Uterine smooth muscle cell (primary cell): ENCODE measurements at places on chromosomes 2 and 18. TPM values are rescaled to one million over a fixed set of nuclear protein-coding genes. Genes with fewer than 3 reads are reported as not detected.

The TMEM247 gene
- total RNA-seq = not detected in 2 replicates

The MOGAT1 gene
- total RNA-seq = not detected in 2 replicates

The ARHGAP15 gene
- total RNA-seq = not detected in 2 replicates

The EML6 gene
- total RNA-seq = 0.62 and 1.1 TPM in 2 replicates

The SMYD5 gene
- 21.2 and 27.9 TPM in 2 replicates for total RNA-seq

The FOXI3 gene
- not detected in 2 replicates for total RNA-seq
